NB4 (cell line): ENCODE measurements at places on chromosomes 4 and X.

DNA sequence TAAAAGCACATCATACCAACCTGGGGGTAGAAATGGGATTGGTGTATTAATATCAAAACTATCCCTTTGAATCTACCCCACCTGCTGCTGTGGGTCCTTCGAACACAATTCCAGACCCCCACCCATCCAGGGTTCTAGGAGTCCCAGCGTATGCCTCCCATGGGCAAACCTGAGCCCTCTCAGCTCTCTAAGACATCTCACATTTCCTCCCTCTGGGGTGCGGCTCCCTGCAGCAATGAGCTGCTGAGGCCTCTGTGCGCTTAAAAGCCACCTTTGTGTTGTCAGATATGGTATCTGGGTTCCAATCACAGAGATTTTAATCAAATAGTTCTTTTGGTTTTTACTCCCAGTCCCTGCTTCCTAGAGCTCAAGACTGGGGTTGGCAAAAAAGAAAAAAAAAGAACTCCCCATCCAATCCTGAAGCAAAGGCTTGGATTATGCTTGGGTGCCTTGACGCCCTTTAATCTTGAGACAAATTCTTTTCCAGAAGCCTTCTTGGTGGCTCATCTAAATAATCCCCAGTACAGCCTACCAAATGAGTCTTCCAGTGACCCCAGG, 37.5 kb upstream of the NOCT start:
- DNase-seq: no peak

- DNase-seq: no peak
Measured at GRCh38 chr4:180423712-180424057, 1819.5 kb upstream of the TENM3 start.

- DNase-seq: no peak
Measured at GRCh38 chrX:19735244-19735643, 152.2 kb downstream of the SH3KBP1 start.

- no peak for DNase-seq
Measured at GRCh38 chr4:3420606-3420955, 21.2 kb upstream of the HGFAC start.

GRCh38 chrX:65574356-65574755, 39.8 kb upstream of the LAS1L start:
- peak; percentile 14 for DNase-seq
